ENCODE measurements at places on chromosomes 11 and 22. TPM values are rescaled to one million over a fixed set of nuclear protein-coding genes. Genes with fewer than 3 reads are reported as not detected.

DNA sequence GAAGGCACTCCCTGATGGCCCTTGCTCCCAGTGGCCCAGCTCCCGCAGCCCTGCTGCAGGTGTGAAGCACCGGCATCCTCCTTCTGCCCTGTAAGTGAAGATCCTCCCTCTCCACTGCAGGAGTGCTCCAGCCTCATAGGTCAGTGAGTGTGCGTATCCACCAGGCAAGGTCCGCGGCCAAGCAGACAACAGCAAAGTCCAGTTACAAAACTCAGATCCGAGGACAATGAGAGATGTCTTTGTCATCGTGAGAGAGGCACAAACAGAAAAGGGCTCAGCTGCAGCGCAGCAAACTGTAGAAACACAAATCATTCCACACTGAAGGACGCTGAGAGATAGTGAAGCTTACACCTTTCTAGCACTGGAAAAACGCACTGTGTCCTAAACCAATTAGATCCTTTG is 46.1 kb downstream of the MYH9 start:
- no peak for DNase-seq
- peaks cover 37% of the 10 kb centered on the region for H3K36me3 ChIP-seq
- peaks cover 64% of the 10 kb centered on the region for H3K4me1 ChIP-seq

DNA sequence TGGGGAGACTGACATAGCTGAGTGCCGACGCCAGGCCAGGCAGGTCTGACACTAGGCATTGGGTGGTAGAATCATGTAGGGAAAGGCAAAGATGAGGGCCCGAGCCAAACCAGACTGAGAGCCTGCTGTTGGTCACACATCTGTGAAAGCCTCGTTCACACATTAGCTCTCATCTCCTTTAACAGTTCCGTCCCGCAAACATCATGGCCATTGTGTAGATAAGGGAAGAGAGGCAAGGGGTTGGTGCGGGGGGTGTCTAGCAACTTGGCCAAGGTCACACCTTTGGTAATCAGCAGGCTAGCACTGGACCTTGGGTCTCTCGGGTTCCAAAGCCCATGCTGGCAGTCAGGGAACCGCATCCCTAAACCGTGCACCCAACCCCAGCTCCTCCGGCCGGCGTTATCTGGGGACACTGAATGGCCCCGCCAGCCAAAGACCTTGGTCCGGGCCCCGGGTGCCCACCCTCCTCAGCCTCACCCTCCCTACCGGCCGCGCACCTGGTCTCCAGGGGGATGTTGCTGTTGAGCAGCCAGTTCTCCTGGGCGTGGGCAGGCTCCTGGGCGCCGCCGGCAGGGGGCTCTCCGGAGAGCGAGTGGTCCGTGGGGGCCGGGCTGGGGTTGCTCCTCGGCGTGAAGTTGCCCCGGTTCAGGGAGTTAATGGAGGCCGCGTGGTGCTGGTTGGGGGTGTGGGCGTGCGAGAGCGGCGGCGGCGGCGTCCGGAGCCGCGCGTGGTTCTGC is 328.3 kb upstream of the NARS2 start:
- peaks cover 7% of the 10 kb centered on the region for H3K27me3 ChIP-seq
- no peaks in the 10 kb centered on the region for H3K36me3 ChIP-seq
- DNase-seq, result no peak
- no peaks in the 10 kb centered on the region for H3K4me1 ChIP-seq

DNA sequence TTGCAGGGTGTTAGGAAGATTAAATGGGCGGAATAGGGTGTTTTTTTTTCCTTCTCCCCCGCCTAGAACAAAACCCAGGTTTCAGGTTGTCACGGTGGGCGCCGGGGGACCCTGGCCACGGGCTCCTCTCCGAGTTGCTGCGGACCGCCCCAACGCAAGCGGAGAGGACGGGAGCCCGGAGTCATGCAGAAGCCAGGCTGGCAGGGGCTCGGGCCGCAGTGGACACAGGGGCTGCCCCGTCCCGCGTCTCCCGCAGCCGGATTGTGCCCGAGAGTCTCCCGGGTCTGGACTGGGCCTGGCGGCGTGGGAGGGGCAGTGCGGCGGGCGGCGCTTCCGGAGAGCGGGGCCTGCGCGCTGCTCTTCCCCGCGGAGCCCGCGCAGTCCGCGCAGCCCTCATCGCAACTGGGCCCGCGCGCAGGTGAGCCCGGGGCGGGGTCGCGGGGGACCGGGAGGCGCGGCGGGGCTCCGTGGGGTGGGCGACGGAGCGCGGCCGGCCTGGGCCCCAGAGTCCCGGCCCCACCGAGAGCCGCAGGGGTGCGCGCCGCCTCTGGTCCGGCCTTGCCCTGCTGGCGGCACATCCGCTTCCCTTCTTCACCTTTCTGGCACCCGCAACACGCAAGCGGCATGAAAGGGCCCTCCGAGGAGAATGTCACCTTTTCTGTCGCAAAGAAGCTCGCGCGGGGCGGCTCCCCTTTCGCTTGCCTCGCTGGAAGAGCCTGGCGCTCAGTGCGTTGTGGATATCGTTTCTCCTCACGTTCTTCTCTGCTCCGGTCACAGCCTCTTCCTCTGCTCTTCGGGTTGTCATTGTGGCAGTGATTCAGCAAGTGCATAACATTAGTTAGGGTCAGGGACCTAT is at the start of gene TIRAP:
Gene TIRAP (plus strand): TSS at position 358 of the 856 bp plus-strand sequence. CDS start 7,802 bp downstream, outside the sequence.
- peak within 1 kb of the TSS; percentile 98 for H3K27ac ChIP-seq
- peaks cover 16% of the 10 kb centered on the region for H3K36me3 ChIP-seq
- H3K4me1 ChIP-seq, result peaks cover 34% of the 10 kb centered on the region
- peak within 1 kb of the TSS; percentile 98 for H3K4me3 ChIP-seq
- DNase-seq, result peak; percentile 80

- no peak overlapping the region for H3K27ac ChIP-seq
- no peaks in the 10 kb centered on the region for H3K36me3 ChIP-seq
- no peak for DNase-seq
- peaks cover 6% of the 10 kb centered on the region for H3K27me3 ChIP-seq
These were observed 154.2 kb downstream of the LDLRAD3 start for GRCh38 chr11:36098087-36098486.

GRCh38 chr11:123362941-123363340 is 67.1 kb upstream of the GRAMD1B start:
- H3K4me1 ChIP-seq, result peaks cover 35% of the 10 kb centered on the region
- H3K27ac ChIP-seq, result no peak overlapping the region
- no peak for DNase-seq
- H3K4me3 ChIP-seq, result peak overlapping the region; percentile 60

GRCh38 chr11:34104680-34105078 is 750 bp upstream of the NAT10 start:
- H3K4me3 ChIP-seq, result peak overlapping the region; percentile 95
- DNase-seq, result no peak
- H3K27me3 ChIP-seq, result no peaks in the 10 kb centered on the region

GRCh38 chr11:13223112-13223511 is 54.5 kb upstream of the BMAL1 start:
- DNase-seq, result no peak
- peaks cover 6% of the 10 kb centered on the region for H3K27me3 ChIP-seq
- peaks cover 5% of the 10 kb centered on the region for H3K4me1 ChIP-seq

DNA sequence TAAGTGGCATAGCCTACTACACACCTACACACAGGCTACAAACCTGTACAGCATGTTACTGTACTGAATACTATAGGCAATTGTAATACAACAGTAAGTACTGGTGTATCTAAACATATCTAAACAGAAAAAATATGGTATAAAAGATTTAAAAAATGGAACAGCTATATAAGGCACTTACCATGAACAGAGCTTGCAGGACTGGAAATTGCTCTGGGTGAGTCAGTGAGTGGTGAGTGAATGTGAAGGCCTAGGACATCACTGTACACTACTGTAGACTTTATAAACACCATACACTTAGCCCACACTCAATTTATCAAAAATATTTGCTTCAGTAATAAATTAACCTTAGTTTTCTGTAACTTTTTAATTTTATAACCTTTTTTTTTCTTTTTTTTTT is 24.7 kb downstream of the PAMR1 start:
- peaks cover 7% of the 10 kb centered on the region for H3K27me3 ChIP-seq
- H3K36me3 ChIP-seq, result no peaks in the 10 kb centered on the region
- H3K4me1 ChIP-seq, result peaks cover 3% of the 10 kb centered on the region
- DNase-seq, result no peak

GRCh38 chr11:20604295-20604803 is 4.9 kb downstream of the SLC6A5 start:
- H3K4me3 ChIP-seq, result no peak overlapping the region
- no peaks in the 10 kb centered on the region for H3K36me3 ChIP-seq
- H3K27ac ChIP-seq, result no peak overlapping the region

DNA sequence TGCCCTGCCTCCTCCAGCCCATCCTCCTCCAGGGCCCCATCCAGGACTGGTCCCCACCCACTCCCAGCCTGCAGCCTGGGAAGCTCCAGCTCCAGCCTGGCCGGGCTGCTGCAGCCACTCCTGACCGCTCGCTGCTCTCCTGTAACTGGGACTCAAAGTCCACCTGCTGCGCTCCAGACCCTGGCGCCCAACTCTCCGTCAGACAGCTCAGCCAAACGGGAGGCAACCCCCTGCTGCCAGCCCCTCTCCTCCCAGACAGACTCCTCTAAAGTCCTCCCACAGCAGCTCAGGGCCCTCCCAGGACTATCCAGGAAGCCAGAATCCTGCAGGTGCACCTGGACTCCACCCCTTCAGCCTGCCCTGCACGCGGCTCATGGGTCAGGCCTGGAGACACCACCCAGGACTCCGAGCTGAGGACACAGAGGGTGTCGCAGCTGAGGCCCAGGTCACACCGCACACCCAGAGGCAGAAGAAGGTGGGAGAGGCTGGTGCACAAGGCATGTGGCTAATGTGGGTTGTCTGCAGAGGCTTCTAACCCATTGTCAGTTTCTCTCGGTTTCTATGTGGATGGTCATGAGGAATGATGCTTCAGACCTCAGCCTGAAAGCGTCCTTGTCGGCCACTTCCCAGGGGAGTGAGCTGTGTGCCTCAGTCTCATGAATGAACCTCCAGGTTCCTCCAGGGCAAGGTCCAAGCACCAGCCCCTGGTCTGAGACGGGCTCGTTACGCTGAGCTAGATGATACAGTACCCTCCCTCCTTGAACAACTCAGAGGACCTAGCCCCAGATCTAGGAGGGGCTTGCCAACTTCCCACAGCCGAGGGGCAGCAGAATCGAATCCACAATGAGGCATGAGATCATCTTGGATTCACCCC is 1514.8 kb downstream of the TBC1D22A start:
- no peak for DNase-seq
- H3K36me3 ChIP-seq, result no peaks in the 10 kb centered on the region
- no peaks in the 10 kb centered on the region for H3K4me1 ChIP-seq
- no peak overlapping the region for H3K4me3 ChIP-seq

DNA sequence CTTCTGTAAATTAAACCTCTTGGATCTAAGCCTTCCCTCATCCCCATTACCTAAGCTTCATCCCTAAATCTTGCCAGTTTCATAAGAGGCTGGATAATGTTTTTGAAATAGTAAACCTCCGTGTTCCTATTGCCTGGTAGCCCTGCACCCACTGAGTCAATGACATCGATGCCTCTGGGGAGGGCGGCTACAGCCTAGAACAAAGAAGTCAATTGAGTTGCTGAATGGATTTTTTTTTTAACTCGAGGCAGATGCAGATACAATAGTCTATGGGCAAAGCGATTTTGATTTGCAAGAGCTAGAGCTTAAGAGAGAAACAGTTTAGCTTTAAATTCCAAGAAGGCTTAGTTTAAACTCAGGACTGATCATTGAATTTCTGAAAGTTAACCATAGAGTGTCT is 121.3 kb downstream of the NECTIN1 start:
- no peaks in the 10 kb centered on the region for H3K4me1 ChIP-seq
- peaks cover 18% of the 10 kb centered on the region for H3K27me3 ChIP-seq
- H3K36me3 ChIP-seq, result no peaks in the 10 kb centered on the region
- H3K4me3 ChIP-seq, result no peak overlapping the region
- no peak overlapping the region for H3K27ac ChIP-seq

DNA sequence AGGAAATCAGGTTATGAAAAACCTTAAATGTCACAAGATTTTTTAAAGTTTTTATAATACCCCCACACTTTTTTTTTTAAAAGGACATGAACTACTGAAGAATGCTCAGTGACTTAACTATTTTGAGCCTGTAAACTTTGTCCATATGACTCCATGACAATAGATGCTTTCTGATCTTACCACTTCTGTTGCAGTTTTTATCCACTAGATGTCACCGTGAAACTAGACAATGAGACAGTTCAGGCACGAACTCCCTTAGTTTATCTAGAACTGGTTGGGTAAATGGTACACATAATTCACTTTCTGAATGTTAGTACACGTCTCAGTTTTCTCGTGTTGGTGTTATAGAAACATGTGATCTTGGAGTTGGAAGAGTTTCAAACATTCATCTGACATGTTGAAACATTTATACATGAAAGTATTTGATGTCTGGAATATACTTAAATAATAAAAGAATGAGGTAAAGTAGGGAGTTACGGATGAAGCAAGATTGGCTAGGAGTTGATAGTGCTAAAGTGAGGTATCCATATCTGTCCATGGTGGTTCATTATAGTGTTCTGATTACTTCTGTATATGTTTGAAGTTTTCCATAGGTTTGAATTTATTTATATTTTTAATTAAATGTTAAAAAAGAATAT is 8.1 kb downstream of the CCDC15 start:
- peaks cover 6% of the 10 kb centered on the region for H3K36me3 ChIP-seq
- H3K27ac ChIP-seq, result no peak overlapping the region
- no peak overlapping the region for H3K4me3 ChIP-seq
- DNase-seq, result no peak
- H3K27me3 ChIP-seq, result no peaks in the 10 kb centered on the region

DNA sequence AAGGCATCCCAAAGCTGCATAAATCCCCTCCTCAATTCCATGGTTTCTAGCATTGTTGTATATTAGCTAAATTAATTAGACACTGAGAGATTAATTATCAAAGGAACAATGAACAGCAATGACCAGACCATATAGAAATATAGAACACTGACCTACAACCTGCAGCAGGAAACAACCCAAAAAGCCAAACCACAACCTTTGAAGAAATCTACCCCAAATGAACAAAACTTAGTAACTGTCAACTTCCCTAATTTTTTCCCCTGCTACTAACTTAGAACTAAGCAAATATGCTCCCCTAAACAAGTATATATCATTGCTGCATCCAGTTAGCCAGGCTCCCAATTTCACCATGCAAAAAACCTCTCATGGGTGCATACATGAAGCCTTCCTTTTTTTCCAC is 268.0 kb upstream of the ANO3 start:
- H3K4me3 ChIP-seq, result no peak overlapping the region
- DNase-seq, result no peak
- H3K36me3 ChIP-seq, result no peaks in the 10 kb centered on the region
- no peaks in the 10 kb centered on the region for H3K27me3 ChIP-seq
- H3K27ac ChIP-seq, result no peak overlapping the region

Gene MUC5AC
- total RNA-seq, result not detected

Gene PRG3
- total RNA-seq, result not detected

Measured in activated naive CD8-positive, alpha-beta T cell treated with anti-CD3 and anti-CD28 coated beads, Interleukin-2, amount 10 ng/mL, durations not matched to agents 7 days and 5 days (primary cell).